ENCODE measurements at places on chromosomes 6 and 20. TPM values are rescaled to one million over a fixed set of nuclear protein-coding genes. Genes with fewer than 3 reads are reported as not detected.

The FHL5 gene
- total RNA-seq: 21.4 TPM

The LGSN gene
- not detected for total RNA-seq

The PGC gene
- total RNA-seq: 3.4 TPM

The NKAIN4 gene
- not detected for total RNA-seq

The SAMD3 gene
- total RNA-seq: 7.6 TPM

DNA sequence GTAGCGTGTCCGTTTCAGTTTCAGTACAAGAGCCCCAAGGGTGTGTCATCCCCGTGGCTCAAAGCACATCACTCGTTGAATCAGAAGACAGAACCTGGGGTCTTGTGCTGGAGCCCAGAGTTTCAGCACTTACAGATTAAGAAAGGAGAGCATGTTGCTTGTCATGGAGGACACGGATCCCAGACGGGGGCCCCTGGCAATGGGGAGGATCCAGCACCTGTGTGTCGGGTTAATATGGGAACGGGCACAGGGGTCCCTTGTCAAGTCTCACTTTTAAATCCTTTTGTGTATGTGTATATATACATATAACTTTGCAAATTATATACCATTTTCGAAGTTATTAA, 23.4 kb downstream of the THBS2 start:
- H3K4me3 ChIP-seq: no peak overlapping the region
- DNase-seq: no peak
- no peaks in the 10 kb centered on the region for H3K27me3 ChIP-seq

DNA sequence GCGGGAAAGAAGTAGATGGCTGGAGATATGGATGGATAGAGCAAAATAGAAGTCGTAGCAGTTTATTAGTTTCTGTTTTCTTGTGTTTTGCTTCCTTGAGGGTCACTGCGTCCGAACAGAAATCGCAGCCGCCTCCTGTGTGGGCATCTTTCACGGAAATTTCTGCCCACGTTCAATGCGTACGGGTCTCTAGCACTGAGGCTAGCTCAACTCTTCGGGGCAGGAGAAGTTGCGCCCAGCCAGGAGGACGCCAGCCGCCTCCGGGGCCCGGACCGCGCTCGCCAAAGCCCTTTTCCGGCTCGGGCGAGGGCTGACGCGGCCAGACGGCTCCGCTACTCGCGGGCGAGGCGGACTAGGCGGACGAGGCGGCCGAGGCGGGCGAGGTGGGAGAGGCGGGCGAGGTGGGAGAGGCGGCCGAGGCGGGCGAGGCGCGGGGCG, 814 bp downstream of the TFAP2B start:
- H3K4me3 ChIP-seq: peak overlapping the region; percentile 39
- no peak overlapping the region for H3K27ac ChIP-seq
- H3K36me3 ChIP-seq: no peaks in the 10 kb centered on the region
- H3K4me1 ChIP-seq: peaks cover 4% of the 10 kb centered on the region

- DNase-seq: no peak
- H3K36me3 ChIP-seq: peaks cover 22% of the 10 kb centered on the region
- H3K27ac ChIP-seq: peak overlapping the region; percentile 76
- H3K27me3 ChIP-seq: no peaks in the 10 kb centered on the region
These were observed 2.3 kb downstream of the CCND3 start for GRCh38 chr6:41939176-41939847.

- H3K36me3 ChIP-seq: no peaks in the 10 kb centered on the region
- H3K27ac ChIP-seq: no peak overlapping the region
These were observed 202.4 kb downstream of the PRKN start for GRCh38 chr6:162525181-162525580.

GRCh38 chr6:151288712-151289398, 49.1 kb downstream of the AKAP12 start:
- peaks cover 28% of the 10 kb centered on the region for H3K4me1 ChIP-seq
- DNase-seq: no peak
- no peak overlapping the region for H3K27ac ChIP-seq
- no peak overlapping the region for H3K4me3 ChIP-seq
- no peaks in the 10 kb centered on the region for H3K27me3 ChIP-seq

DNA sequence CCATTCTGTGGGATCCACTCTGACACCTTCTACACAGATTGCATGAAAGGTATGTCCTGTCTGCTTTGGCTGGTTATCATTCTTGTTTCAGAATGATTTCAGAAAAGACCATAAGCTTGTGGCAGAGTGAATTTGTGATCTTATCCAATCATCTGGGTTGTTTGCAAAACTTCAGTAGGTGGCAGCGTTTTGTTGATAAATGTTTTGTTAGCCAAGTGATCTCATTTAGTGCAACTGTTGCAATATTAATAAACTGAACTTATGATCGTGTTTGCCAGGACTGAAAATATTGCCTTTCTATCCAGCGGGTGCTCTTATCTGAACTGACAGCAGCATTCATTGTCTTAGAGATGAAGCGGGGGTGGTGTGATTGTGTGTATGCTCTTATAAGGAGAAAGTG, 613.2 kb upstream of the NOX3 start:
- no peak overlapping the region for H3K27ac ChIP-seq
- peaks cover 19% of the 10 kb centered on the region for H3K4me1 ChIP-seq
- no peak overlapping the region for H3K4me3 ChIP-seq
- DNase-seq: no peak
- no peaks in the 10 kb centered on the region for H3K36me3 ChIP-seq

GRCh38 chr6:139010674-139011073, 17.9 kb upstream of the ABRACL start:
- H3K27ac ChIP-seq: no peak overlapping the region
- H3K27me3 ChIP-seq: no peaks in the 10 kb centered on the region
- no peaks in the 10 kb centered on the region for H3K4me1 ChIP-seq
- no peaks in the 10 kb centered on the region for H3K36me3 ChIP-seq
- no peak overlapping the region for H3K4me3 ChIP-seq
- no peak for DNase-seq

DNA sequence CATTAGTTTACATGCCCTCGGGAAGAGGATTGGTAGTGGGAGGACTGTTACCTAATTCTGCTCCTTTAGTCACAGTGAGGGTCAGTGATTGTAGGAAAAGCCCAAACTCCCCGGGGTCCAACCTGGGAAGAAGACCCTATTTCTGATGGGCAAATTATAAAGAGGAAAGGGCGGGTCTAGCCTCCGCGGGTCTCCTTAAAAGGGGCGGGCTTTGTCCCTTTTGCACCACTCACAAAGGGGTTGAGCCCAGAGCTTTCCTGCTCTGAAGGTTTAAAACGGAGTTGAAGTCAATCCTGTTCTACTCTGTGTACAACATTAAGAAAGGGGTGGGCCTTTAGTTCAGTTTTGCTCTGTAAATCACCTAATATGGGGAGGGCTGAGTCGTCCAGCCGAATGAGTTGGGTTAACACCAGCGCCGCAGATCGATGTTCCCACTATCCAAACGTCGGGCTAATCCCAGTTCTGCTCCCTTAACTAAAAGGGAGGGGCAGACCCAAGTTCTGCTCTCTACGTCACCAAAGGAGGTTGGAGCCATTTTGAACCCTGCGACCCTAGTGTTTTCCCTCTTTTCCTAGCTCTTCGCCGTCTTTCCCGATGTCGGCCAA, 920 bp upstream of the RNF5 start:
- H3K4me1 ChIP-seq: peaks cover 45% of the 10 kb centered on the region
- H3K27me3 ChIP-seq: no peaks in the 10 kb centered on the region
- H3K36me3 ChIP-seq: peaks cover 10% of the 10 kb centered on the region
- H3K27ac ChIP-seq: peak overlapping the region; percentile 95
- H3K4me3 ChIP-seq: peak overlapping the region; percentile 93
- DNase-seq: no peak

DNA sequence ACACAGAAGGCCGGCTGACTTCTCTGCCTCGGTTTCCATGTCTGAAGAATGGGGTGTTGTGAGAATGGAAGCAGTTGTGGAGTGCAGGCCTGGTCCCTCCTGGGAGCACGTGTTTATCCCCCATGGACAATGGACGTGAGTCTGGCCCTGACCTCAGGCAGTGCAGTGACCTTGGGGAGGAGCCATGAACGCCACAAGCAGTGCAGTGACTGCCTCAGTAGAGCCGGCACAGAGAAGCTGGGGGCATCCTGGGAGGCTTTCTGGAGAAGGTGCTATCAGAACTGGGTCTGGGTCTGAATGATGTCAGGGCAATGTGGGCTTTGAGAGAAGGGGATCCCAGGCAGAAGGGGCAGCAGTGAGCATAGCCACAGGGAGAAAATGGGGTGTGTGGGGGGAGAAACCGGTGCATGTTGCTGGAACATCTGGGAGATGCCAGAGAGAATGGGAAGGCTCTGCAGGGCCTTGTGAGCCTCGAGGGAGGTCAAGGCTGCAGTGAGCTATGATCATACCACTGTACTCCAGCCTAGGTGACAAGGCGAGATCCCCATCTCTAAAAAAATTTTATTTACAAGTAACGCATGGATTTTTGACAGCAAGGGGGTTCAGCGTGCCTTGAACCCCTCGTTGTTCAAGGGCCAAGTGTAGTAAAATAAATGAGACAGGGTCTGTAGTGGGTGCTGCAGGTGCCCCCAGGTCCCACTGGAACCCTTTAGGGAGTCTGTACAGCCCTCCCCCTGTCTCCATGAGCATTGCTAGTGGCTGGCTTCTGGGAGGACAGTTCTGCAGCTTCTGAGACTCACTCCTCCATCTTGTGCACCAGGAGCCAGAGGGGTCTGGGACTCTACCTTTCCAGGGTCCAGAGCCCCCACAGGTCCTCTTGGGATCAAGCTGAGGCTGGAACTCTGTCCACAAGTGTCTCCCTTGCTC, 27.0 kb upstream of the ZBP1 start:
- no peaks in the 10 kb centered on the region for H3K36me3 ChIP-seq
- no peaks in the 10 kb centered on the region for H3K27me3 ChIP-seq
- no peaks in the 10 kb centered on the region for H3K4me1 ChIP-seq
- DNase-seq: no peak
- no peak overlapping the region for H3K27ac ChIP-seq

- no peak overlapping the region for H3K4me3 ChIP-seq
- H3K4me1 ChIP-seq: no peaks in the 10 kb centered on the region
- no peak for DNase-seq
- no peaks in the 10 kb centered on the region for H3K27me3 ChIP-seq
- H3K27ac ChIP-seq: no peak overlapping the region
These were observed 34.1 kb upstream of the HLA-DQB1 start for GRCh38 chr6:32700391-32701040.

GRCh38 chr20:43681468-43681942, 14.6 kb downstream of the MYBL2 start:
- DNase-seq: no peak
- no peak overlapping the region for H3K4me3 ChIP-seq
- no peaks in the 10 kb centered on the region for H3K36me3 ChIP-seq
- no peak overlapping the region for H3K27ac ChIP-seq
- no peaks in the 10 kb centered on the region for H3K27me3 ChIP-seq
- H3K4me1 ChIP-seq: no peaks in the 10 kb centered on the region

- H3K27me3 ChIP-seq: no peaks in the 10 kb centered on the region
- H3K36me3 ChIP-seq: no peaks in the 10 kb centered on the region
- no peak overlapping the region for H3K4me3 ChIP-seq
- no peak overlapping the region for H3K27ac ChIP-seq
- no peak for DNase-seq
These were observed 7.6 kb downstream of the PPP1R14C start for GRCh38 chr6:150150458-150150820.

GRCh38 chr20:56347628-56348304, 11.0 kb upstream of the FAM210B start:
- no peak overlapping the region for H3K27ac ChIP-seq
- no peak overlapping the region for H3K4me3 ChIP-seq
- DNase-seq: no peak
- no peaks in the 10 kb centered on the region for H3K36me3 ChIP-seq

- DNase-seq: no peak
- no peaks in the 10 kb centered on the region for H3K36me3 ChIP-seq
- no peak overlapping the region for H3K27ac ChIP-seq
- no peak overlapping the region for H3K4me3 ChIP-seq
- no peaks in the 10 kb centered on the region for H3K27me3 ChIP-seq
These were observed 114.0 kb upstream of the LAMP5 start for GRCh38 chr20:9400171-9401025.

DNA sequence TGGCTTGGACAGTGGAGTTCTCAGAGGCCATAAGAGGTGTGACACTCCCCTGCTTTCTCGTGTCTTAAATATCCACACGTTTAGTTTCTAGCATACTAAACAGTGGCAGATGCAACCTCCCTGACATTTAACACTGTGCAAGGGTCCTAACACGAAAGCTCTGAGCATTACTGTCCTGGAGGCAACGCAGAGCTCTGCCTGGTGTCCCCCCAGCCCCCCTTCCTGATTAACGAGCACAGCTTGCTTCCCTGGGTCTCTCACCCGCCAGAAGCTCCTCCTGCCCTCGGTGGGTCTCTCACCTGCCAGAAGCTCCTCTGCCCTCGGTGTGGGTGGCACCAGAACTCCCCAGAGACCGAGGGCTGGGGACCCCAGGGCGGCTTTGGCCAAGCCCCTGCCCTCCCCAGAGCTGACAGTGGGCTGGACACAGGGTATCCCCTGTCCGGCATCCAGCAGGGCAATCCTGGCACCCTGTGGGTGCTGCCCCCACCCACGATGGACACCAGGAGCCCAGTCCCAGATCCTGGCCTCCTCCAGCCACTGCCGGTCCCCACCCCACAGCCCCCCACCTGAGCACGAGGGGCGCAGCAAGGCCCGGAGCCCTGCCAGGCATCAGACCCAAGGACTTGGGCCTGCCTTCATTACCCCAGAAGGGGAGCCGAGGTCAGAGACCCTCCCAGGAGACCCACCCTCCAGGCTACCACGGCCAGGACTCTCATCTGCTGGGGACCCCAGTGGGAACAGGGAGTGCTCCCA, 12.4 kb upstream of the KCNQ2 start:
- no peaks in the 10 kb centered on the region for H3K36me3 ChIP-seq
- H3K27me3 ChIP-seq: peaks cover 6% of the 10 kb centered on the region
- DNase-seq: no peak
- H3K4me1 ChIP-seq: no peaks in the 10 kb centered on the region

DNA sequence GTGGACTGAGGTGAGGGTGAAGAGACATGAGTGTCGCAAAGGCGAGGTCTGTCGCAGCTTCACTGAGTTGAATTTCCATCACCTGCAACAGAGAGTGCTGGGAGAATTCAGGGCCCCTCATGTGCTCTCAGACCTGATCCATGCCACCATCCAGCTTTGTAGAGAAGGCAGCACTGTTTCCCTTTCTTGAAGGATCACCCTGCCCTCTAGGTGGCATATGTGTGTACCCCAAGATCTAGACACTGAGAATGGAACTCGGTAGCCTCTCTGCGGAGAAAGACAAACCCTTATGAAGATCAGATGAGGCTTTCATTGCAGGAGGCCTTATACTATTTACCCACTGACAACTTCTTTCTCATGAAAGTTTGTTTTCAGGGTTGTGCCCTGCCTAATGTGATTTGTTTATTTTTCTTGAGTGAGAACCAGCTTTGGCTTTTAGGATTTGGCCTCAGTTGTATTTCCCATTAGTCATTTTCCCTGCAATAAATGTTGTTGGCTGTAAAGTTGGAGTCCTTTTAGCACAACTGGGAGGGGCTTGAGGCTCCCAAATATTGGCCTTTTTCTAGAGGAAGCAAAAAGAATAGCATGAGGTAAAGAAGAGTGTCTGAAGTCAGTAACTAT, 811.3 kb downstream of the DHX35 start:
- no peak for DNase-seq
- no peaks in the 10 kb centered on the region for H3K27me3 ChIP-seq
- H3K27ac ChIP-seq: no peak overlapping the region
